Uterus (tissue), 4 donors: ENCODE measurements at places on chromosomes 12 and 14.
A peak's percentile ranks its signal among the peaks of the same experiment; 100 is the strongest.

DNA sequence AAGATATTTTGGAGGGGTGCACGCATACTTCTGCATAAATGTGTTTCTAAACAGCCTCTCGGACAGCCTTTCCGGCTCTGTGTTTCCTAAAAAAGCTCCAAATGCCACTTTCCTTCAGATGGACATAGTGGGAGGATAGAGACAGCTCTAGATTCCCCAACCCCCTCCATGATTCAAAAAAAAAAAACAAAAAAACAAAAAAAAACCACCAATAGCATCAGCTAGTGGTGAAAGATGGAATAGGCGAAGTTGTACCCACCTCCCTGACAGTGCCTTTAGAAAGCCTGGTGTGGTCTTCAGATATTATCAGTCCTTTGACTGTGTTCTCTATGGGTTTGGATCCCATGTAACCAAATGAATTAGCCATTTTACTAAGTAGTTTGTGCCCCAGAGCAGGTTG lies 94.1 kb downstream of the PHETA1 start:
- DNase-seq = no peak

- DNase-seq = no peak
Observed at GRCh38 chr14:88269806-88270420, 53.2 kb downstream of the KCNK10 start.

DNA sequence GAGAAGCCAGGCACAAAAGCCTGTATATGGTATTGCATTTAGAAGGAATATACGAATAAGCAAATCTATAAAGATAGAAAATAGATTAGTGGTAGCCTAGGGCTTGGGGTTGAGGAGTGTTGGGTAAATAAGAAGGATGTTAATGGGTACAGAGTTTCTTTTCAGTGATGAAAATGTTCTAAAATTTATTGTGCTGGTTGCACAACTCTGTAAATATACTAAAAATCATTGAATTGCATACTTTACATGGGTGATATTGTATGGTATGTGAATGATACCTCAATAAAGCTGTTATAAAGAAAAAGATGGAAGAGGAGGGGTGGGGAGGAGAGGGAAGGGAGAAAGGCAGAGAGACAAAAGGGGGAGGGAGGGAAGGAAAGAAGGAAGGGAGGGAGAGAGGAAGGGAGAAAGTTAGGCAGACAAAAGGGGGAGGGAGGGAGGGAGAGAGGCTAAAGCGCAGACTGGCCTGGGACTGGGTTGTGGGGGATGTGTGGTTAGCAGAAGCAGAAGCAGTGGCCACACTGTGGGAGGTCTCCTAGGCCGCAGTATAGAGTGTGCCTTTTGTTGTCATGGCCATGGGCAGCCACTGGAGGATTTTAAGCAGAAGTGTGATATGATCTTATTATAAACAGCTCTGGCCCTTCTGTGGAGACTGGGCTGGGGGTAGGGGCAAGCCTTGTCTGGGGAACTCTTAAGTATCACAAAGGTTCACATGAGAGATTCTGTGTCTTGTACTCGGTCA lies 73.6 kb upstream of the ELK3 start:
- no peak for DNase-seq

GRCh38 chr14:98350213-98350612 lies 921.8 kb downstream of the BCL11B start:
- DNase-seq = no peak

GRCh38 chr14:36941783-36942521 lies 230.5 kb downstream of the SLC25A21 start:
- peak; percentile 56 for DNase-seq

GRCh38 chr14:75515629-75515996 lies 6.7 kb upstream of the BATF start:
- no peak for DNase-seq

GRCh38 chr12:91511795-91512420 lies 329.3 kb upstream of the DCN start:
- no peak for DNase-seq

DNA sequence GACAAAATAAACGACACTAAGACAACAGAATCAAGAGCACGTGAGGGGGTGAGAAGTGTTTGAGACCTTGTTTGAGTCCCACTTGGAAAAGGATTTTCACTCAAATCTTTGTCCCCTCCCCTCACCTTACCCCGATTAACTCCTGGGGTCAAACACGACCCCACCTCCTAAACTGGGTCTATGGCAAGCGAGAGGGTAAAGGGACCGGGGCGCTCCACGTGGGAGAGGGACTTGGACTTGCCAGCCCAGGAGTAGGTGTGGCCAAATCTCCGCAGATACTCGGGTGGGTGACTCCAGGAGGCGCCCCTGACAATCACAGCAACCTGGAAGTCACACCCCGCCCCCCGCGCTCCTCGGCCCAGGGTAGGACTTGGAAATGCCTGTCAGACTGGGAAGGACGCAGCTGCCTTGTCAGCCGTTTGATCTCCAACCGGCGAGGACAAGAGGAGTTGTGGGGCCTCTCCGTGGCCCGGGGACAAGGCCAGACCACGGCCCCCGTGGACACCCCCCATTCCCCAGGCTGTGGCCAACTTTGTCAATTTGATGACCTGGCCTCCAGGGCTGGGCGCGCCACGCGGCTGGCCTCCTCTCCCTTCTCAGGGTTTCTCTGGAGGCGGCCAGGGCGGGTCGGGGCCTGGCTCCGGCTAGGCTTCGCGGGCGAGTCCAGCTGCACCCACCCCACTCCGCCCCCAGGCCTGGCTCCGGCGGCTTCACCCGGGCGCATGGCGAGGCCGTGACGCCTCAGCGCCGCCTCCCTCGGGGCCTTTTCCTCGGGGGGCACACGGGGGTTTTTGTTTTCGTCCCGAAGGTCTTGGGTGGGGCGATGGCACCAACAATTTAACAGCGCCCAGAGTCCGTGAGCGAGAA lies 1.1 kb upstream of the BCL11B start:
- DNase-seq = no peak

GRCh38 chr12:117096501-117097042 lies 2.6 kb downstream of the TESC start:
- DNase-seq = no peak

GRCh38 chr12:39972119-39972518 lies 133.8 kb downstream of the SLC2A13 start:
- DNase-seq = no peak
